ENCODE measurements at places on chromosomes 6 and 20.

DNA sequence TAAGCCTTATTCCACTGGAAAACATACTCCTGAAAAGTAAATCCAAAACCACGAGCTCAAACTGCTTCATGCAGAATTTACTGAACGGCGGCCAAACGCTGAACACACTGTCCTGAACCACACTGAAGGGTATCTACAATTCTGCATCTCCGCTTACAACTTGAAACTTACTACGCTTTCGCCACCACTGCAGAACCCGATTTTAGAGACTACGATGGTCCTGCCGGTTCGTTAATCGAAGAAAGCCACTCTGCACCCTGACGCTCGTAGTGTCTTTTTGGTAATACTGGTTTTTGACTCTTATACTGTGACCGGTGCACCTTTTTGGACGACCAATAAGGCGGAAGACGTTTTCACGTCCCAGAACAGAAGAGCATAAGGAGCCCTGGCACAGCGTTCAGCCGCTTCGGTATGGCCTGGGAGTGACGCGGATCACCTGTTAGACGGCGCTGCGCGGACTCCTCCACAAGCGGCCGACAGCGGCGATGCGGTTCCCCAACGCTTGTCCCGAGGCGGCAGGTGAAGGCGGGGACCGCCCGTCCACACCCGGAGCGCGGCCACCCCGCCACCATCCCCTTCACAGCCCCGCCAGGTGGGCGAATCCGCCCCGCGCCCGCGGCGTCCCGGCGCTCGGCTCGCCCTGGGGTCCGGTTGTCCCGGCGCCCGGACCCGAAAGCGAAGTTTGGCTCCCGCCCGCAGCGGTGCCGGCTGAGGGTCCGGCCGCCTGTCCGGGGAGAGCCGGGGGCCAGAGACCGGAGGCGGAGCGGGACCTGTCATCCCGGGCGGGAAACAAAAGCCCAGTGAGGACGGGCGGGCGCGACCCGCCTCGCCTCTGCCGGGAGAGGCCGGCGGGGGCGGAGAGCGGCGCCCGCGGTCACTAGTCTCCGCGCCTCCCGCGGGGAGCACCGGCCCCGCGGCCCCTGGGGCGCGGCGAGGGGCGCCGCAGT lies 784 bp downstream of the FKBP5 start:
- peak; percentile 64 for DNase-seq

DNA sequence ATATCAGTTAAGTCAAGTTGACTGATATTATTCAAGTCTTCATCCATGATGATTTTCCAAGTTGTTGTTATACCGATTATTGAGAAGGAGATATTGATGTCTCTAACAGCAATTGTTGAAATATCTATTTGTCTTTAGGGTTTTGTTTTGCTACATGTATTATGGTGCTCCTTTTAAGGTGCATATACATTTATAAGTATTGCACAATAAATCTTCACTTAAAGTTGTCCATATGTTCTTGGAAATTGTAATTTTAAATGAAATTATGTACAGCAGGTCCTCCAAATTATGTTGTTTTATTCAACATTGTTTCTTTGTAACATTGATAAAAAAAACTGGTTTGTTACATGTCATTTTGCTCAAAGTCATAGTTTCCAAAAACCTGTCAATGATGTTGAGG lies 650.7 kb upstream of the CITED2 start:
- no peak for DNase-seq

DNA sequence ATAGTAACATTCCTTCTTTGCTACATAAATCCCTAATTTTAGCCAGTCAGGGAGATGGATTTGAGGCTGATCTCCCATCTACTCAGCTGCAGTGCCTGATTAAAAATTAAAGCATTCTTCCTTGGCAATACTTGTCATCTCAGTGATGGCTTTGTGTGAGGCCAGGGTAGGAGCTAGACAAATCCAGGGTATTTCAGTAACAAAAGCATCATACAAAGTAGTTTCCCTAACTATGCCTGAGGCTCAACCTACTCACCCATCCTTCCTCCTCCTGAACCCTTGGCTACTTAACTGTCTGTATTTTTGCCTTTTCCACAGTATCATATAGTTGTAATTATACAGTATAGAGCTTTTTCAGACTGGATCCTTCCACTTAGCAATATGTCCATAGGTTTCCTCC lies 37.7 kb downstream of the HLA-DRB5 start:
- no peak for DNase-seq

- DNase-seq: no peak
Measured at GRCh38 chr6:138691595-138692057, 81.9 kb upstream of the CCDC28A start.

DNA sequence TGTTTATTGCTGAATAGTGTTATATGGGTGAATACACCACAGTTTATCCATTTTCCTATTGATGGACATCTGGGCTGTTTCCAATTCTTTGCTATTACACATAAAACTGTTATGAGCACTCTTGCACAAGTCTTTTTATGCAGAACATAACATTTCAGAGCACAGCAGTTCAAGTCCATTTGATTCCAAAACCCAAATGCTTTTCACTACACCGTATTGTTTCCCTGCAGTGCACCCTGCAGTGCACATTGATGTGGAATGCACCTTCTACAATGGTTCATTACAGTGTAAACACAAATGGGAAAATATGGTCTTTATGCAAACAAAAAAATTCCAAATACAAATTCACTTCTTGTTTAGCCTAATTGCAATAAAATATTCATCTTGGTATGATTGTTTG lies 3.6 kb upstream of the SLC2A12 start:
- DNase-seq: no peak

GRCh38 chr6:129667034-129667433 lies 42.9 kb downstream of the ARHGAP18 start:
- no peak for DNase-seq

GRCh38 chr6:2745246-2745645 lies 5.5 kb downstream of the MYLK4 start:
- no peak for DNase-seq

GRCh38 chr20:16352321-16352720 lies 220.9 kb downstream of the KIF16B start:
- no peak for DNase-seq

DNA sequence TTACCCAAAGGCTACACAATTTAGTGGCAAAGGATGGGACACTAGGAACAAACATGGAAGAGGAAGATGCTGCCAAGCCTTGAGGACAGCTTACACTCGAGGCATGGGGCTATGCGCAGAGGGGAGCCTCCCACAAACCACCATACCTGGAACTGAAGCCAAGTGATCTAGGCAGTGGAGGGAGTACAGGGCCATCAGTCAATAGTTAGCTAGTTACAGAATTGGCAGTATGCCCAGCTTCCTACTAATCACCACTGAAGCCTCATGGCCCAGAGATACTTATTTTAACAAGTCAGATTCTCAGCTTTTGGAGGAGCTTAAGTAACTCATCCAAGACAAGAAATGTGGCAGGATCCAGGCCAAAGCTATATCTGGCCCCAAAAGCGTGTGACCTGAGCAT lies 226.6 kb upstream of the MOCS1 start:
- no peak for DNase-seq

- peak; percentile 2 for DNase-seq
Measured at GRCh38 chr6:84033523-84034451, at the start of gene MRAP2. MRAP2 (plus strand) TSS chr6:84033772; CDS start chr6:84055319, 21,547 bp downstream.

DNA sequence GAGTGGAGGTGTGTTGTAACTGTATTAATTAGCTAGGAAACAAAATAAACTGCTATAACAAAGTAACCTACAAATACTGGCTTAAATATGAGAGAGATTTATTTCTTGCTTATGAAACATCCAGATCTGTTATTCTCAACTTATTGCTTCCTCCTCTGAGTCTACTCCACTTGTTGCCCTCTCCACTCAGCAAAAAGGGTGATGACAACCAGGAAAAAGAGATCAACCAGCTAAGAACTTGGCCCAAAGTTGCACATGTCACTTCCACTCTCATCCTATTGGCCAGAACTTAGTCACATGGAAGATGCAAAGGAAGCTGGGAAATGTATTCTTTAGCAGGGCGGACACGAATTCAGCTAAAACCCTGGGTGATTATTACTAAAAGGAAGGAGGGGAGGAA lies 5.2 kb upstream of the TP53RK start:
- no peak for DNase-seq

- DNase-seq: no peak
Measured at GRCh38 chr6:20838113-20838512, 303.9 kb downstream of the CDKAL1 start.

DNA sequence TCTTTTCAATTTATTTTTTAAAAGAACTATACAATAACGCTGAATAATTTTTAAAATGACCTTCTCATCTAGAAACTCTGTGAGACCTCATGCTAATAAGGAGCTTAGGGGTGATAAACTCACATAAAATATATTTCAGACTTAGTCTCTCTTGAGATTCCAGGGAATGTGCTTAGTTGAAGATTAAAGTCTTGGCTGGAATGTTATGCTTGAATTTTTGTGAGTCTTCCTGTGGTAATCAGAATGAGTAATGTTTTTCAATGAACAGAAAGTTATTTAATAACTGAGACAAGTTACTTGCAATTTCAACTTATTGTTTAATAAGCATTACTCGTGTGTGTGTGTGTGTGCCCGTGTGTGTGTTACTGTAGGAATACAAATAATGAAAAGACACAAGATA lies 379.9 kb upstream of the EPHA7 start:
- DNase-seq: no peak

GRCh38 chr6:14517516-14518105 lies 400.0 kb downstream of the CD83 start:
- no peak for DNase-seq

DNA sequence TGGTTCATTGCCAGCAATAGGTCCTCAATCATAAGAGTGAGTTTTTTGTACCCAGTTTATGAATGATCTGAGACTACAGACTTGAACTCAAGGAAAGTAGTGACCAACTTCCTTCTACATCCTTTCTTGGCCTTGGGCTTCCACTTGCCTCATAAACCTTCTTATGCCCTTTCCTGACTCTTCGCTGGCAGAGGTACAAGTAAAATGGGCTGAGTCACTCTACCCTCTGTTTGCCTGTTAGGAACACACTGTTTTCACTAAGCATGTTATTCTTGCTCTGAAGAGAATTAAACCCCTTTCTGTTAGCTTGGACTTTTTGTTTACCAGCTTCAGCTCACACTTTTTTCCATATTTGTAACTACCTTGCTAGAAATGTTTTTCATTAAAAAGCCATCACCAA lies 74.4 kb downstream of the PKHD1 start:
- no peak for DNase-seq

DNA sequence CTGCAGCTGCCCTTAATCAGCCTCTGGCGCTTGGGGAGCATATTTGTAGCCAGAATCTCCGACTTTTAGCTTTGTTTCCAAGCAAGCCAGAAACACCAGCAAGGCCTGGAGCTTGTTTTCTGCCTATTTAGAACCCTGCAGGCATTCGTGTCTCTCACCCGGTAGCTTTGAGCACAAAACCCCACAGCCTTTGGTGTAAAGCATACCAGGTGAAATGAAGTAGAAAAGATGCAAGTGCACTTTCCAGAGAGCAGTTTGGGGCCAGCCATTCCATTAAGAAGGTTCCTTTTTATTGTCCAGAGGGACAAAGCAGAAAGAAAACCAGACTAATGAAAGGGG lies 736 bp downstream of the FAM217B start:
- no peak for DNase-seq

GRCh38 chr6:130116273-130116672 lies 97.9 kb downstream of the L3MBTL3 start:
- no peak for DNase-seq

GRCh38 chr20:63699466-63700198 lies 3.2 kb downstream of the TNFRSF6B start:
- no peak for DNase-seq

DNA sequence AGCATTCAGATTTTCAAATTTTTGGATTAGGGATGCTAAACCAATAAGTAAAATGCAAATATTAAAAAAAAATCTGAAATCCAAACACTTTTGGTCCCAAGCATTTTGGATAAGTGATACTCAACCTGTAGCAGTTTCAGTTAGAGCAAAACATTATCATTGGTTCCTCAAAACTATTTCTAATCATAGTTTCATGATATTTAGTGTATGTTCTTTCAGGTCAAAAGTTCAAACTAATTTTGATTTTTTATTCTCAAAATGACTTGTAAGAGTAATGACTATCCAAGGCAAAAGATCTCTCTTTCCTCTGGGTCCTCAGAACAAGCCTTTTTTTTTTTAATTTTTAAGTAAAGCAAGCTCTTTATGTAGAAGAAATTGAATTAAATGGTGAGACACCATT lies 64.0 kb upstream of the TFB1M start:
- no peak for DNase-seq

GRCh38 chr6:33297956-33298772 lies 578 bp downstream of the RGL2 start:
- peak; percentile 66 for DNase-seq

DNA sequence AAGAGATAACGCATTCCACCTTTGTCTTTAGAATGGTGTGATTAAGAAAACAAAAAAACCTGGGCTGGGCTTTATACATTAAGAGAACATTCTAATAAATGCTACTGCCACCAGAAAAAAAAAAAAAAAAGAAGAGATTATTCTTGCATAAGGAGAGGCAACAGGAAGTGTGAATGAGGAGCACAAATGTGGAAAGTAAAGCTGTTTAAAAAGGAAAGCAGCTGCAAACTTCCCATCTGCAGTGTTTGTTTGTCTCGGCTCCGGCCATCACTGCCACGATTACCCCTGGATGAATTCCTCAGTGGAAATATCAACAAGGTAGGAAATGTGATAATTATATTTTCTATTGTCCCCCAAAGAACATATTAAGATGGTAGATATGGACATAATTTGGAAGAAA lies 223.9 kb downstream of the PHF3 start:
- no peak for DNase-seq

- no peak for DNase-seq
Measured at GRCh38 chr6:169763308-169763707, 11.9 kb downstream of the ERMARD start.

Measured in activated naive CD8-positive, alpha-beta T cell treated with anti-CD3 and anti-CD28 coated beads, Interleukin-2, amount 50 U/mL, for 24 hours (primary cell).